Peyer's patch (tissue), 4 donors: ENCODE measurements at places on chromosomes 16 and 17.
A peak's percentile ranks its signal among the peaks of the same experiment; 100 is the strongest.

- no peak for DNase-seq
Observed at GRCh38 chr16:28844226-28844885, 1.8 kb downstream of the TUFM start.

DNA sequence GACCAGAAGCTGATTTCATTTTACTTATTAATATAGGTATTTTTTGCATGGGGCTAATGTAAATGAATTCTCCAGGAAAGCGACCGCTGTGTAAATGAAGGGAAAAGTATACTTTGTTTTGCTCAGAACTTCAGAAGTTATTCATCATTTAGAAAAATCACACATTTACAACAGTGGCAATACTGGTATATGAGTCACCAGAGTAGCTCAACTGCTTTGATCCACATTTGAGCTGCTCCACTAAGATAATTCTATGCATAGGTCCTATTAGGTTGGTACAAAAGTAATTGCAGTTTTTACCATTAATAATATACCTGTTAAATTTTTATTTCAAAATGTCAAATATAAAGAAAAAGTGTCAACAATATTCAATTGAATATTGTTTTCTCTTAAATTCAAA is 22.9 kb upstream of the DYNLRB2 start:
- no peak for DNase-seq

DNA sequence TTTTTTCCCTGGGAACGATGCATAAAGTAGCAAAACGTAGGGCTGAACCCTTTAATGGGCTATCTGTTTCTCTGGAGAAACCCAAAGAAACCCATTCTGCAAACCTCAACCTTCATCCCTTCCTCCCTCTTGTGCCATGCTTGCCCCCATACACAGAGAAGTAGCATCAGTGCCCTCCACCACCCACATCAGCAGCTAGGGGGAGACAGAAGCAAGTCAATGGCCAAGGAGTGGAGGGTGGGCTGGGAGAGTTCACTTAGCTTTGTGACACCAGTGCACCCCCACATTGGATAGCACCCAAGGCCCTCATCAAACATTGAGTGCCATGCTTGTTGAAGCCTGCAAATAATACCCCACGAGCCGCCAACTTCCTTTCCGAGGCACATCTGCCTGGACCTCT is 282.4 kb downstream of the ABCC12 start:
- DNase-seq: no peak

DNA sequence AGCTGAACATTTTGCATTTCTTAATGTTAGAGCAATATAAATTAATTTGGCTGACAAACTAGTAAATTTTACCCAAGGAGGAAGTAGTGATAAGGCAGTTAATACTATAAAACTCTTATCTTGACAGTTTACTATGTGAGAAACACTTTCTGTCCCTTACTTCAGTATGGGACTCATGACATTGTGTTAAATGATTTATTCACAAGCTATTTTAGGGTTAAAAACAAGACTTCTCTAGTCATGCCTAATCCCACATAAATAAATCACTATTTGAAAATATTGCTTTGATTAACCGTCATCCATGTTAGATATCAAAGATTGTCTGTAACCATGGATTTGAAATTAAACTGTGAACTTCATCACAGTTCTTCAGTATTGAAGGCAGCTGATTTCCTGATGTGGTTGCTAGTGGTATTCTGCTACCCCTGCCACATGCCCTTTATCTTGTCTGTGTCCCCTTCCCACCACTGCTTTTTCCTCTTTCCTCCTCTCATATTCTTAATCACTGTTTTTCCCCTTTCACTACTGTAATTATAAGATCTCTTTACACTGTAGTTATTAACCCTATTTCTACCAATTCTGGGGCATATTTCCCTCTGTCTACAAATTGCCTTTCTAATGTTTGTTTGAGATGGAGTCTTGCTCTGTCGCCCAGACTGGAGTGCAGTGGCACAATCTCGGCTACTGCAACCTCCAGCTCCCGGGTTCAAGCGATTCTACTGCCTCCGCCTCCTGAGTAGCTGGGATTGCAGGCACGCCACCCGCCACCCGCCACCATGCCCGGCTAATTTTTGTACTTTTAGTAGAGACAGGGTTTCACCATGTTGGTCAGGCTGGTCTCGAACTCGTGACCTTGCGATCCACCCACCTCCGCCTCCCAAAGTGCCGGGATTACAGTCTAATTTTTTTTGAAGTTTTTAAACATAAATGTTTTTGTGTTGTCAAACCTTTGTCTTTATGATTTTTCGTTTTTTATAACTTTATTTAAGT is 95.6 kb downstream of the STXBP4 start:
- DNase-seq: no peak

- no peak for DNase-seq
Observed at GRCh38 chr16:20822521-20823325, 16.4 kb downstream of the REXO5 start.

DNA sequence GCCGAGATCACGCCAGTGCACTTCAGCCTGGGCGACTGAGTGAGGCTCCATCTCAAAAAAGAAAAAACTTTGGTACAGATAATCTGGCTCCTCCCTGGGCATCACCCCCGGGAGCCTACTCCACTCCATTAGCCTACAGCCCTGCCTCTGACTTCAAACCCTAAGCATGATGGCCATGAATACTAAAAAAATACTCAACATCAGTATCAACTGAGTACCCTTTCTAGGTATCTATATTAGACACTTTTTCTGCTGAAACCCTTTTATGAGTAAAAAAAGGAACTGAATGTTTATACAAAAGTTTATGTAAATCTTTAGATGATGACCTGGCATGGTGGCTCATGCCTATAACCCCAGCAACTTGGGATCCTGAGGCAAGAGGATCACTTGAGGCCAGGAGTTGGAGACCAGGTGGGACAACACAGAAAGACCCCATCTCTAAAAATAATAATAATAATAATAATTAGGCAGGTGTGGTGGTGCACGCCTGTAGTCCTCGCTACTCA is 6.9 kb downstream of the RDM1 start:
- no peak for DNase-seq

DNA sequence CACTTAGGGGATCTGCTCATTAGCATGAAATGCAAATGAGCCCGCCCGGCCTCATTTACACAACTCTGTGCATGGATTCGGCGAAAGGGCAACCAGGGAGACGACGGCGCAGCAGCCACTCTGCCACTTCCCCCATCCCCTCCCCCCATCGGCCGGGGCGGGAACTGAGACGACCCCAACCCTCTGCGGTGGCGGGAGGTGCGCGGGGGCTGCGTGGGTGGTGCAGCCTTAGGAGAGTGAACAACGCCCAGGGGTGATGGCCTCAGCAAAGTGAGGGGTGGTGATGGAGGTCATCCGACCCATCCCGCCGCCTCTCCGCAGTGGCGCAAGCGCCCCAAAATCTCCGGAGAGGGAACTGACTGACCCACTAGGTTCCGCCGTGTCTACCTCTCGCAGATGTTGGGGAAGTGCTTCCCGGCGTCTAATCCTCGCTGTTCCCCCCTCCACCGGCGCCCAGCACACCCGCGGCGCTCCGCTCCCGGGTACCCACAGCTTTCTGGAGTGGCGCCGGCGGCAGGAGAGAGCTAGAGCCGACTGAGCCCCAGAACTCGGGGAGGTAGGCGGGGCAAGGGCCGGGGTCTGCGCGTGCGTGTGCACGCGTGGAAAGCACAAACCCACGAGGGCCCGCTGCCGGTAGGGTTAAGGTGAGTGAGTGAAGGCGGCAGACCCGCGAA is 1.4 kb upstream of the CACNA1G start:
- DNase-seq: peak; percentile 36

DNA sequence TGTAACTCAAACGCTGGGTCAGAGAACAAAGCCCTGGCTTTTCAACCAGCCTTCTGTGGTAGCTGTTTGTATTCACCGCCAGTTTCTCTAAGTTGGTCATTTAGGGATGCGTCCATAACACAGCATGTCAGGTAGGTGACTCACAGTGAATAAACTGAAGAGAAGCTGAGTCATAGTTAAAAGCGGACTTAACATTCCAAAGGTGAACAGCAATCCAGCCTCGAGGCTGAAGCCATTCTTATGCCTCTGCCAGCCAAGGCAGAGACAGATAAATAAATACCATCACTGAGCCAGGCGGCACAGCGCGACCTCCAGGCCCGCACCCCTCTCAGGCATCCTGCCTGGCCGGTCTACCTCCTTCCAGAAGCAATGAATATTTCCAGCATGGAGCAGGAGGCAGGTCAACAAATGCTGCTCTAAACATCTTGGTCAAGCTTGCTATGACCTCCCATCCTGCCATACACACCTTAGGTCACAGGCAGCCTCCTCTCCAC is 12.4 kb upstream of the CACNG4 start:
- DNase-seq: peak; percentile 65

DNA sequence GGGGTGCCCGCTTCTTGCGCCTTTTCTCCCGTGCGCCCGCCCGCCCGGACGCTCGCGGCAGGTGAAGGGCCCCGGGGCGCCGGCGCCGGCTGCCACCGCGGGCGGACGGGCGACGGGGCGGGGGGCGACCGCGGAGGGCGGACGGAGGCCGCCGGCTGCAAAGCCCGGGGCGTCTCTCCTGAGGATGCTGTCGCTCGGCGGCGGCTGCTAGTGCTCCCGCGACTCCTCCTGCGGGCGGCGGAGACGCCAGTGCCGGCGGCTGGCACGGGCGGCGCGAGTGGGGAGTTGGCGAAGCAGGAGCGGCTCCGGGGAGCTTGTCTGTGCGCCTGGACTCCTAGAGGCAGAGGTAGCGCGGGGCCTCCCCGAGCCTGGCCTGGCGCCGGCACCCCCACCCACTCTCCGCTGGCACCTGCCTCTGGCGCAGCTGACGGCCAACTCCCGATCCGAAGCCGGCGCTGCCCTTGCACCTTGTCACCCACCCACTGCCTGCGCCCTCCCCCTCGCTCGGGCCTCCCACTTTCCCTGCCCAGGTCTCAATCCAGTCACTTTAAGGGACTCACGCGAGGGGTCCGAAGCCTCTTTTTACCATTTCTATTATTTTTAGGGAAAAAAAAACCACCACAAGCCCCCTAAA is at the start of gene FAM20A:
TSS of gene FAM20A (minus strand) at position 437 of the 634 bp plus-strand sequence. CDS start 701 bp downstream, outside the sequence.
- no peak for DNase-seq

DNA sequence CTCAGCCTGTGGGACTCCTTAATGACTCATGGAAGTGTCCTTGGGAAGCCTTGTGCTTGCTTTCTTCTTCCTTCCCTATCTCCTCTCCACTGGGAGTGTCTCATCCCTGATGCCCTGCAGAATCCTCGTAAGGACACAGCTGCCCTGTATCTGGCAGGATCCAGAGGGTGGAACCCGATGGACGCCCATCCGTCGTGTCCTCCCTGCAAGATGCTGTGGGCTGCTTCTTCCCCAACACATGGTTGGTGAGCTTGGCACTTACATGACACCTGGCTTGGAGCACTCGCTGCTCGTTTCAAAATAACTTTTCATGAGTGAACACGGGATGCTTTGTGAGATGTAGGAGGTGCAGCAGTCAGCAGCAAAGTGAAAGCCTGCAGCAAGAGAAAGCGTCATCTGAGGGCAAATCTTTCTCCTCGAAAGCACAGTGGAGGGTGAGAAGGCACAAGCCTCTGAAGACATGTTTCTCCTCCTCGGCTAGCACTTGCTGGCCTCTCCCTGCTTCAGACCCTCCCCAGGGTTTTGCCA is 3.3 kb downstream of the CCL15 start:
- DNase-seq: no peak

DNA sequence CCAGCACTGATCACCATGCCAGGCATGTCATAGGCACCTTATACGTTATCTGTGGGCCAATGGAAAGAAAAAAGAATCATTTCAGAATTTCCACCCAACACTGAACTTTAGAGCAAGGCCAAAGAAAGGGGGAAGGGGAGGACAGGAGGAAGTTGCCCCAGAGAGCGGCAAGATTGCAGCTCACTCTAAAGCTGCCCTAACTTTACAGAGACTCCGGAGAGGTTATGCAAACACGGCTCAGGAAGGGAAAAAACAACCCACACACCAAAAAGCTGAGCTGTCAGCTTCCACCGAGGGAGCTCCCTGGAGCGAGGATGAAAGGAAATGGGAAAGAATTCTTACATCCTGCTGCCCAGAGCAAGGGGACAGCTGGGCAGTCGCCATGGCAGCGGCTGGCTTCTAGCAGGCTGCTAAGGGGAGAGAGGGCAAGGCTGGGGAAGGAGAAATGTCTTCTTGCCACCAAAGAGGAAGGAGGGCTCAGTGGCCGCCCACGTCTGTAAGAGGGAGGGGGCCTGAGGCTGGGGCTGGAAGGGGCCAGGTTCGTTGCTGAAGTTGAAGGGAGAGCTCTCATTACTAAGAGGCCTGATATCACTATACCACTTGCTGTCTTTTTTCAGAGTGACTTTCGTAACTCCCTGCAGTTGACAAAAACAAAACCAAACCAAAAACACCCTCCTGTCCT is 18.2 kb downstream of the COTL1 start:
- peak; percentile 84 for DNase-seq

- no peak for DNase-seq
Observed at GRCh38 chr17:81983639-81984373, 6.4 kb downstream of the ASPSCR1 start.

DNA sequence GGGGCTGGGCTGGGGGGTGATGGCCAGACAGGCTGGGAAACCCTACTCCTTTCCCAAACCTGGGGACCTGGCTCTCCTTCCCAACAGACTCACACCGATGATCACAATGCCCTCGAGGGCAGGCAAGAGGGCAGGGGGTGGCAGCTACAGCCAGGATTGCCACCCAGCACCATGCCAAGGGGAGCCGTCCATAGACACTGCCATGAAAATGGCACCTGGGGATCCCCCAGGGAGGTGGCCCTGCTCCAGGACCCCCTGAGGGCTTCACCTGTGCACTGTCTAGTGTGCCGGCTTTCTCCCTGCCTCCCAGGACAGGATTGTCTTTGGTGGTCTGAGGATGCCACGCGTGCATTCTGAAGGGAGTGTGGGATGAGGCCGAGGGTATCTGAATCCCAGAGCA is 24.6 kb downstream of the RPH3AL start:
- DNase-seq: no peak

GRCh38 chr17:72622661-72623433 is 469.6 kb downstream of the SLC39A11 start:
- DNase-seq: no peak

- no peak for DNase-seq
Observed at GRCh38 chr16:66569827-66570405, 3.7 kb downstream of the CMTM1 start.

GRCh38 chr17:6592173-6592572 is 35.8 kb upstream of the PITPNM3 start:
- no peak for DNase-seq

DNA sequence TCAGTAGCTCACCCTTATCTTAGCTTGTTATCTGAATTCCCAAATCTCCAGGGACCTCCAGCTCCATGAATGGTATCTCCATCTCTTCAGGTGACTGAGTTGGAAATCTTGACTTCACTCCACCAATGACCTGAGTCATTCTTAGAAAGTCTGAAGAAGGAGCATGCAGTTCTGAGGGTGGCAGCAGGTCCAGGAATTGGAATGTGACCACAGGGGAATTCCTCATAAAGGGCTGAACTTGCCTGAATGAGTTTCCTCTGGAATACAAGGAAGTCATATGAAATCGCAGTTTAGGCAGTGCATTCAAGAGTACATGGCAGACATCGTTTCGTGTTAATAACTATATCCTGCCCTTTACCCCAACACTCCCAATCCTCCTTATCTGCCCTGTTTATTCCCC is 12.5 kb upstream of the PYY start:
- no peak for DNase-seq

GRCh38 chr17:49528966-49529365 is 33.9 kb downstream of the NGFR start:
- DNase-seq: no peak

- peak; percentile 99 for DNase-seq
Observed at GRCh38 chr16:88700636-88701482, 5.3 kb downstream of the RNF166 start.

GRCh38 chr16:57145046-57146021 is 40.5 kb downstream of the PSME3IP1 start:
- DNase-seq: no peak

GRCh38 chr16:73095142-73095820 is 47.4 kb upstream of the ZFHX3 start:
- no peak for DNase-seq

- no peak for DNase-seq
Observed at GRCh38 chr17:46943501-46944393, 20.8 kb downstream of the GOSR2 start.
